ENCODE measurements at places on chromosomes 11 and 22. TPM values are rescaled to one million over a fixed set of nuclear protein-coding genes. Genes with fewer than 3 reads are reported as not detected.
A peak's percentile ranks its signal among the peaks of the same experiment; 100 is the strongest.

- no peak for DNase-seq
These were observed 21.5 kb downstream of the NFAM1 start for GRCh38 chr22:42410708-42411107.

DNA sequence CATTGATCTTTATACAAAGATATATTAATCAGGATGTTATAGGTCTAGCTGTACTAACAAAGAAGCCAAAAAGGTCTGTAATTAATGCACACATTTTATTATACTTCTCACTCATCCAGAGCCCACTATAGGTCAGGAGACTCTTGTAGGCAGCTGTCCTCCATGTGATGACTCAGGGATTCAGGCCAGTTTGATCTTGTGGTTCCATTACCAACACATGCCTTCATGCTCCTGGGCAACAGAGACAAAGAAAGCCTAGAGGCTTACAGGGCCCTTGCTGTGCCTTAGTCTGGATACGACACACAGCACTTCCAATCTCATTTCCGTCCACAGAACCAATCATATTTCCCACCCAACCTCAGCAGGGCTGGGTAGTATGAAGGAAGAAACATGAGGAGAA, 150.3 kb upstream of the NCAM1 start:
- no peak for DNase-seq

DNA sequence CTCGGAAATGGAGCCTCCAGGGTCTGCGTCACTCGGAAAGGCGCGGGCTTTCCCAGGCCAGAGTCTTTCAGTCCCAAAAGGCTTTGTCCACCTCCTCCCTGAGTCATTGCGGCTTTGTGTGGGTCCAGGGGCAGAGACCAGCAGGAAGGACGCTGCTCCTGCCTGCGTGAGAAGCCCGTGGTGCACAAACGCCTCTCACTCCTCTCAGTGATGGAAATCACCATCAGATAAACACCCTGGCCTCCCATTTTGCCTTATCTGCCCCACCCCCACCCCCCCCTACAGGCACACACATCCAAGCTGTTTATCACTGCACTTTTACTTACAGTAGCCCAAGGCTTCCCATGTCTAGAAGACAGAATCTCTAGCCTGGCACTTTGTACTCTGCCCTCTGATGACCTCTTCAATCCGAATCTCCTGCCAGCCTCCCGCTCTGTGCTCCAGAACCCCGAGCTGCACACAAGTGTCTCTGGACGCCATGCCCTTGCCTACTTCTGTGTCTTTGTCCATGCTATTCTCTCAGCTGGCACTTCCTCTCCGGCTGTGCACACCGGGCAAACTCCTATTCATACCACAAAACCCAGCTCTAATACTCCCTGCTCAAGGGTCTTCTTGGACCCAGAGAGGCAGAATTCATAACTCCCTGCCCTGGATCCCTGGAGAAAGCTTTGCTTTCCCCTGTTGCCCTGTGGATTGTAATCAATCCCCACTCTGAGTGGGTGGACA, 954.6 kb downstream of the TBC1D22A start:
- DNase-seq, result no peak

- DNase-seq, result no peak
These were observed 540 bp downstream of the MEN1 start for GRCh38 chr11:64809781-64810241.

GRCh38 chr22:42001706-42002105, 3.1 kb downstream of the WBP2NL start:
- DNase-seq, result no peak

DNA sequence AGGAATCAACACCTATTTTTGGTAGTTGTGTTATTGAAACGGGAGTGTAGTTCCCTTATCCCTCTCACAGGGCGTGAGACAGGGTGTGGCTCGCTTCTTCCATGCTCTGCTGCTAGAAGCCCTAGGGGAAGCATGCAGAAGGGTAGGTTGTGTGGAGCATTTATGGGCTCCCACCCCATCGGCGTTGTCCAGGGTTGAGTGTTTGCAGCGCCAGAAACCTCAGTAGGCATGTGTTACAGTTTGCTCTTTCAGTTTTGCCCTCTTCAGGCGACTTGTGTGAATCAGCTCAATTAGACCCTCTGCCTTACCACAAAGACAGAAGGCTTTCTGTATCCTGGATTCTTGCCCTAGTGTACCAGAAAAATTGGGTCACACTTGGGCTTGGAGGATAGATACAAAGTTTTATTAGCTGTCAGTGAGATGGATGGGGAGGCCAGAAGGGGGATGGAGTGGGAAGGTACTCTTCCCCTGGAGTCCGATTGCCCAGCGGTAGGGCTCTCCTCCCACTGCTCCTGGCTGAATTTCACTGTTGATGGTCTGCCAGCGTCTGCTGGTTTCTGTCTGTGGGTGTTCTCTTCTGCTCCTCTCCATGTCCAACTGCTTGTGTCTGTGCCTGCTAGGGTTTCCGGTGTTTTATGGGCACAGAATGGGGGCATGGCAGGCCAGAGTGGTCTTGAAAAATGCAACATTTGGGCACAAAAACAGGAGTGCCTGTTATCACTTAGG, 358.3 kb upstream of the CTSC start:
- no peak for DNase-seq

- no peak for DNase-seq
These were observed 115.6 kb upstream of the PDGFD start for GRCh38 chr11:104279587-104279986.

DNA sequence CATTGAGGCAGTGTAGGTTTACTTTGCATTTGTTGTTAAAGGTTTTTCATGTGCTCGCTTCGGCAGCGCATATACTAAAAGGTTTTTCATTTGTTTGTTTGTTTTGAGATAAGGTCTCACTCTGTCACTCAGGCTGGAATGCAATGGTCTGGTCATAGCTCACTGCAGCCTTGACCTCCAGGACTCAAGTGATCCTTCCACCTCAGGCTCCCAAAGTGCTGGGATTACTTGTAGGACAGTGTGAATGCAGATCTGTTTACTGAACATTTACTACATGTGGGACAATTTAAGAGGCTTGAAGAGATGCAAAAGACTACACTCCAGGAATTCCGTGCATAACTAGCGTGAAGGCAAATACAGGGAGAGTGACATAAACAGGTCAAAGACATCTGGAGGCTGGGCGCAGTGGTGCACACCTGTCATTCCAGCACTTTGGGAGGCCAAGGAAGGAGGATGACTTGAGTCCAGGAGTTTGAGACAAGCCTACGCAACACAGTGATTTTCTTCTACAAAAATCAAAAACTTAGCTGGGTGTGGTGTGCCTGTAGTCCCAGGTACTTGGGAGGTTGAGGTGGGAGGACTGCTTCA, 34.1 kb downstream of the YPEL1 start:
- no peak for DNase-seq

- no peak for DNase-seq
These were observed 60.5 kb downstream of the ENTHD1 start for GRCh38 chr22:39833093-39833492.

DNA sequence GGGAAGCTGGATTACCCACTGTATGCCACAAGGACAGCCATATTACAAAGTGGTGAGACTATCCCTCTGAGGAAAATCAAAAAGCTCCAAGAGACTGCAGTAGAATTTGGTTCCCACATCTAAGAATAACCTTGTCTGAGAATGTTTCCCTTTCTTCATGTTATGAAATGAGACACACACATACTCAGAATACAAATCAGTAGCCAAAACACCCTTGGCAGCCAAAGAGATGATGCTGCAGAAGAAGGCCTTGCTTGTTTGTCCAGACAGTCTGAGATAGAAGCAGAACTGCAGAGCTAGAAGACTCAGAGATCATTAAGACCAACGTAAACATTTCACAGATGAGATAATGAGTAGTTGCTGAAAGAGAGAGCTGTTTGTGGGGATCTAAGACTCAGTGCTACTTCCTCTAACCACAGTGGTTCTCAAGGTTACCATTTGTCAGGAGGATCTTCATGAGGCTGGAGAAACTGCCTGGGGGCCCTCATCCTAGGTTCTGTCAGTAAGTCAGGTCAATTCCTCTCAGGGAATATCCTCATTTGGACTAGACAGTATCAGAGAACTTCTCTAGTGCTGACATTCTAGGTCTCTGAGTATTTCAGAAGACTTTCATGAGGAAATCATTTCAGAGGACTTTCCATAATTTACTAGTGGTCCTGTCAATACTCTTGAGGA, 38.9 kb downstream of the RELT start:
- no peak for DNase-seq

DNA sequence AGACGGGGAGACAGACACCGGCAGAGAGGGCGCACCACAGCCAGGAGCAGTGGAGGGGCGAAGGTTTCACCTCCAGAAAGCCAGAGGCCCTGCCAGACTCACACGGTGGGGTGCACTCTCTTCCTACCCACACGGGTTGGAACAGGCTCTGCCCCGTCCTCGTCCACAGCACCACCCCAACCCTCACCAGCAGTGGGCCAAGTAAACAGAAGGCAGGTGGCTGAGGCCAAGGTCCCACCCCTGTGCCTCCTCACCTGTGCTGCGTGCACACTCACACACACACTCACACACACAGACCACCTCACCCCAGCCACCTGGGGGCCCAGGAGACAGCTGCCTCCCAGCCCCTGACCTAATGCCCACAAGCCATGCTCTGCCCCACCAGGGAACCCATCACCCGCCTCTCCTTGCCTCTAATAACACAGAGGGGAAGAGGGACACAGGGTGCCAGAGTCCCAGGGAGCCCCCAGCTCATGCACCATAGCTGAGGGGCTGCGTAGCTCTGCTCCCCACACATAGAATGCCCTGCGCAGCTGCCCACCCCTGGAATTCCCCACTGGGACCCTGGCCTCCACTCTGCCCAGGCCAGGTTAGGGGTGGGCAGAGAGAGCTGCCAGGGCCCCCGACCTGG, 3.1 kb downstream of the CYB5R3 start:
- DNase-seq, result no peak

- DNase-seq, result no peak
These were observed 38.1 kb upstream of the ST14 start for GRCh38 chr11:130121445-130121978.

DNA sequence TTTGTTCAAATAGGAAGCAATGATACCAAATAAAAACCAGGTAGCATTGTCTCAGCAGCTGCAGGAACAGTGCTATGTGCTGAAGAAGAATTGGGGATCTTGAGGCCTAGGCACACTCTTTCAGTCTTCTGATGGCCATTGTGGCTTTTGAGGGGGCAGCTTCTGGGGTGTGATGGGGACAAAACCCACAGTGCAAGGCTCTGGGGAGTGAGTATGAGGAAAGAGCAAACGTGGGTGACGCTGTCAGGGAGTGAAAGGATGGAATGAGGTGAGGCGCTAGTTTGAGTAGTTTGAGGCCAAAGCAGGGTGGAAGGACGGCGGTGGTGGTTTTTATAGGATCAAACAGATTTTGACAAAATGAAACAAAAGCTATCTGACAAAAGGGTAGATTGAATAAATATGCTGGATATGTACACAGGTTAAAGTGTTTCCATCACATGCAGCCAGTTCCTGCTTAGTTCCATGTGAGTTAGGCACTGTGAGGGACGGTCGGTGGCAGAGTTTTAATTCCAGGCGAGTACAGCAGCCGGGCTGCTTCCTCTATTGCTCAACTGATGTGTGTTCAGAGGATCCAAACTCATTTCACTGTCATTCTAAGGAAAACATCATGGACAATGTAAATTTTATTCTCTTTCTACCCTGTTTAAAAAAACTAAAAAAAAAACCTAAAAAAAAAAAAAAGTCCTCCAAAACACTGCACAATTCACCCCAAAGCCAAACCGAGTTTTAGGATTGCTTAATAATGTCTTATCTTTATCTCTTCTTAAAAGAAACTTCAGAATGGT, 18.9 kb downstream of the ADAMTS15 start:
- DNase-seq, result no peak

- peak; percentile 34 for DNase-seq
These were observed 28.5 kb upstream of the ALKBH3 start for GRCh38 chr11:43852057-43852636.

GRCh38 chr11:6395470-6396060, 5.3 kb downstream of the SMPD1 start:
- no peak for DNase-seq

- DNase-seq, result no peak
These were observed 10.9 kb downstream of the GAB2 start for GRCh38 chr11:78406568-78407196.

- DNase-seq, result no peak
These were observed 1213.3 kb upstream of the RAG2 start for GRCh38 chr11:37811349-37811748.

DNA sequence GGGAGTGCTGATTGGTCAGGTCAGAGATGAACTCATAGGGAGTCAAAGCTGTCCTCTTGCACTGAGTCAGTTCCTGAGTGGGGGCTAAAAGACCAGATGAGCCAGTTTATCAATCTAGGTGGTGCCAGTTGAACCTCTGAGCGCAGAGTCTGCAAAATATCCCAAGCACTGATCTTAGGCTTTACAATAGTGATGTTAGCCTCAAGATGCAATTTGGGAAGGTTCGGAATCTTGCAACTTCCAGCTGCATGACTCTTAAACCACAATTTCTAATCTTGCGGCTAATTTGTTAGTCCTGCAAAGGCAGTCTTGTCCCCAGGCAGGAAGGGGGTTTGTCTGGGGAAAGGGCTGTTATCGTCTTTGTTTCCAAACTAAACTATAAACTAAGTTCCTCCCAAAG, 92.3 kb upstream of the PARVA start:
- DNase-seq, result no peak

DNA sequence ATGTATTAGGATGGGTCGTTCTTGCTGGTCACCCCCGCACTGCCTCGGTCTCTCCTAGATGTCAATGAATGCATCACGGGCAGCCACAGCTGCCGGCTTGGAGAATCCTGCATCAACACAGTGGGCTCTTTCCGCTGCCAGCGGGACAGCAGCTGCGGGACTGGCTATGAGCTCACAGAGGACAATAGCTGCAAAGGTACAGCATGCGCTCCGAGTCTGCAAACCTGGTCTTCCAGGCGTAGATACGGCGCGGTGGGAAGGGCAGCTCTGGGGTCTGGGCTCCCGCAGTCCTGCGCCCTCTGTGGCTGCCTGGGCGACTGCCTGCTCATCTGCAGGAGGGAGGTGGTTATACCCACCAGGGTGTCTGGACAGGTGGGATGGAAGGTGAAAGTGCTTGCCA, 31.0 kb downstream of the FBLN1 start:
- no peak for DNase-seq

DNA sequence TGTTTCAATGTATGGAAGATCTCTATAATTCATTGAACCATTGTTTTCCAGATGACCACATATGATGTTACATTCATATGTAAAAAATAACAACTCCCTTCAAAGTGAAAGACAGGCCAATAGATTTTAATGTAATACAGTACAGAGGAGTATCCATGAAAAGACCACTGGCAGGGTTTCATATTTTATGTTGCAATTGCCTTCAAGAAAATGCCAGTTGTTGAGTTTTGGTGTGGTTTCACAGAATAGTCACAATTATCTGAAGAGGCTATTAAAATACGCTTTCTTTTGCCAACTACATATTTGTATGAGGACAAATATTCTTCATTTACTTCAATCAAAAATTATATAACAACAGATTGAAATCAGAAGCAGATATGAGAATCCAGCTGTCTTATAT, 14.3 kb downstream of the AMOTL1 start:
- DNase-seq, result no peak

GRCh38 chr11:21144531-21144930, 475.1 kb downstream of the NELL1 start:
- no peak for DNase-seq

CNIH2 gene
- total RNA-seq, result not detected

CHRDL2 gene
- 1.5 TPM for total RNA-seq

SPCS2 gene
- 103 TPM for total RNA-seq

MS4A7 gene
- total RNA-seq, result 10.4 TPM

OR51B6 gene
- not detected for total RNA-seq

SLC22A6 gene
- not detected for total RNA-seq

PGA4 gene
- 0.57 TPM for total RNA-seq

ARFGAP2 gene
- total RNA-seq, result 64.9 TPM
